Neural crest cell (in vitro differentiated cells): ENCODE measurements at places on chromosomes 6 and 20.

DNA sequence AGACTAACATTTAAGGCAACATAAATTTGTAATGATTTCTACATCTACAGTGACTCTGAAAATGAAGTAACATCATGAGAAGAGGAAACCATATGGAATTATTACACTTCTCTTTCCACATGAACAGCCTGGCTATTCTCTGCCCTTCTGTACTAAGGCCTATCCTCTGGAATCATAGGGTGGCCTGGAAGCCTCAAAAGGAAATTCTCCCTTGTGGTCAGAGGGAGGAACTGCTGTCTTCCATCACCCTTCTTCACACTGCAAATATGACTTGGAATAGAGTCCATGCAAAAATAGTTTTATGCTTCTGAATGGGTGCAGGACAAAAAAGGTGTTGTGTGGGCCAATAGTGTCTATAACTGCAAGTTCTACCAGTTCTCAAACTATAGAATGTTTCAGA lies 44.6 kb upstream of the SH3BGRL2 start:
- DNase-seq = no peak

DNA sequence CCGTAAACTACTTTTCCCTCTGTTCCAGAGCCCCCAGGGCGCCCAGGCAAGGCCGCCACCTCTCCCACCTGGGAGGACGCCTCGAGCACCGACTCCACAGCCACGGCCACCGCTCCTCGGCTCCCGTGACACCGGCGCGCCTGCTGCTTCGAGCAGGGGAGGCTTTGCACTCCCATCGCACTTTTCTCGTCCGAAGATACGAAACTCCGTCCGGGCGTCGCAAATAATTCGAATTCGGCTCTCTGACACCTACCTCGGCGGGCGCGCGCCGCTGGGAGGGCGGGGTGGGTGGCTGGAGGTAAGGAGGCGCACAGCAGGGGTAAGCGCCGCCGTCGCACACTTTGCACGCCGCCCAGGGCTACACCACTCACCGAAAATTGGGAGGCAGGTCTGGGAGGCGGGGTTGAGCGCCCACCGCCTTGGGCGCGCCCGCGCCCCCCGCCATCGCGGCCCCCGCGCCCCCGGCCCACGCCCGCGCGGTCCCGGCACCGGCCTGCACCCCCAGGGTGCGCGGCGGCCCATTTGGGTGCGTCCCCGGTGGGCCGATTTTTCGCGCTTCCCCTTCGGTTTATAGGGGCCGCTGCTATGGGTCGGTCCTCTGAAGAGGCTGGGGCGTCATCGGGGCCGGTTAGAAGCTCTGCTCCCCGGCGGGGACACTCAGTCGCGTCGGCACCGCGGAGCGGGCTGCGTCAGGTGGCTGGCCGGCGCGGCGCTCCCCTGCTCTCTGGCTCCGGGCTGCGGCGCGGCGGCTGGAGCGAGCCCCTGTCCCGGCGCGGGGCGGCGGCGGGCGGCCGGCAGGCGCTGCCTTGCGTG lies 36.2 kb downstream of the GNAS start:
- DNase-seq = peak; percentile 78

DNA sequence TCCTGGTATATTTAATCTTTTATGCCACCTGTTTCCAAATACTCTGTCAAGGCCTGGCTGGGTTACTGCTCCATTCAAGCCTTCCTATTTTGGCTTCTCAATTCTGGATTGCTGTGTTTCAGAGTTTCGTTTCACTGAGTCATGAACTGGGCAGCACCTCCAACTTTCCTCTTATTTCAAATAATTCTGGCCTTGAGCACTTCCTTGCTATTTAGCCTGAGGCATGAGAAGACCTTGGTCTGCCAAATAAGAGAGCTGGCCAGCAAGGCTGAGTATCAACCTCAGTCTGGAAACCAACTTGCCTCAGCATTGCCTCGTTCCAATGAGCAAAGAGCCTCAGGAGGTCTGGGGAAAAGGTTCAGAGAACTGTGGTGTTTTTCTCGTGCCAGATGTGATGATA lies 66.6 kb downstream of the TNFAIP3 start:
- DNase-seq = no peak

DNA sequence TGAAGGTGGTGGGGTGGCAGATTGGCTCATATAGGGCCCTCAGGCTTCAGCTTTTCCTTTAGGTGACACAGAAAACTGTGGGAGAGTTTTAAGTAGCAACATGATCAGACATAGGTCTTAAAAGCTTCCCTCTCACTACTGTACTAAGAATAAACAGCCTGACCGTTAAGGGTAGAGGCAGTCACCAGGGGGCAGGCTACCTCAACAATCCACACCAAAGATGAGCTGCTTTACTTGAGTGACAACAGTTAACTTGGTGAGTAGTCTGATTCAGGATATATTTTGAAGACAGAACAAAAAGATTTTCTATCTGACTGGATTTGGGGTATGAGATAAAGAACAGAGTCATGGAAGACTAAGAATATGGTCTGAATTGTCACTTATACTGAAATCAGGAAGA lies 193.1 kb upstream of the SHLD1 start:
- peak; percentile 35 for DNase-seq

GRCh38 chr6:136404627-136405419 lies 115.2 kb upstream of the BCLAF1 start:
- no peak for DNase-seq

DNA sequence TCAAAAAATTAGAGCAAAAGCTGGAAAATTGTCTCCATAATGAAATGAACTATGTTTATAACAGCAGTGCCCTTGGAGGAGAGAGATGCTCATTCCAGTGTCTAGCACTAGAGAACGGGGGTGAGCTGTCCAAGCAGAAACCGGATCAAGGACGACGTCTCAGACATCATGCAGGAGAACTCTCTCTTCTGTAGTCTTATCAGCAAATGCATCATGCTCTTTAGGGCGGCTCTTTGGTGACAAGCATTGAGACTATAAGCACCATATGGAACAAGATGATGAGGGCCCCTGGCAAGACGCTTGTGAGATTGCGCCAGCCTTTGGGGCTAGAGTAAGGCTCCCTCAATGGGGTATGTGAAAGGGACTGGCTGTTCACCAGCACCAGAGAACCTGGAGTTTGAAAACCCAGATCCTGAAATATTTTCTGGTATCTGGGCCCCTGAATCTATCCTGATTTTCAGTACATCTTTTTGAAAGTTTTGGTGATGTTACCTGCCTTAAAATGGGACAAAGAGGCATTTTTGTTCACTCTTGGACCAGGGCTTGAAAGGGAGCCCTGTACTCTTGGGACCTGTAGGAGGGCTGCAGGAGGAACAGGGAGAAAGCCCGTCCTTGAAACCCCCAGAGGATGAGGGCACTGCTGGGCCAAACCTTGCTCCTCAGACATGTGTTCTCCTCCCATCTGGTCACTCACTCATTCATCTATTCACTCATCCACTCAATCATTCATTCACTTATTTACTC lies 127.6 kb downstream of the TTLL2 start:
- no peak for DNase-seq

- no peak for DNase-seq
Observed at GRCh38 chr6:35013701-35014100, 124.6 kb downstream of the ANKS1A start.

- no peak for DNase-seq
Observed at GRCh38 chr6:106495014-106495413, 134.3 kb downstream of the RTN4IP1 start.

GRCh38 chr6:30979141-30979540 lies 4.4 kb upstream of the MUC21 start:
- DNase-seq = no peak

DNA sequence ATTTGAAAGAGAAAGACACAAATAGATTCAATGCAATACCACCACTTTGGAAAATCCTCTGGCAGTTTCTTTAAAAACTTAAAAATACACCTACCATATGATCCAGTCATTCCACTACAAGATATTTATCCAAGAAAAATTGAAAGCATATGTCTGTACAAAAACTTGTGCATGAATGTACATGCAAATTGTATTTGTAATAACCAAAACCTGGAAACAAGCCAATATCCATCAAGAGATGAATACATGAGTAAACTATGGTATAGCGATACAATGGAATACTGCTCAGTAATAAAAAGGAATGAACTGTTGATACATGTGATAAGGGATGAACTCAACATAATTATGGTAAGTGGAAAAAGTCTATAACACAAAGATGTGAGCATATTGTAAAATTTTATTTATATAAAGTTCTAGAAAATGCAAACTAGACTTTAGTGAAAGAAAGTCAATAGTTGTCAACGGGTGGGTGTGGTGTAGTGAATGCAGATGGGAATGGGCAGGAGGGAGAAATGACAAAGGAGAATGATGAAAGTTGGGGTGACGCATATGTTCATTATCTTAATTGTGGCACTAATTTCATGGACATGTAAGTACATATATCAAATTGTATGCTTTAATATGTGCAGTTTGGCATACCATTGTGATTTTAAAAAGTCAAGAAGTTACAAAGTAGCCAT lies 347.5 kb downstream of the SAMD5 start:
- DNase-seq = no peak

GRCh38 chr6:92363111-92363510 lies 1056.2 kb downstream of the EPHA7 start:
- DNase-seq = no peak

DNA sequence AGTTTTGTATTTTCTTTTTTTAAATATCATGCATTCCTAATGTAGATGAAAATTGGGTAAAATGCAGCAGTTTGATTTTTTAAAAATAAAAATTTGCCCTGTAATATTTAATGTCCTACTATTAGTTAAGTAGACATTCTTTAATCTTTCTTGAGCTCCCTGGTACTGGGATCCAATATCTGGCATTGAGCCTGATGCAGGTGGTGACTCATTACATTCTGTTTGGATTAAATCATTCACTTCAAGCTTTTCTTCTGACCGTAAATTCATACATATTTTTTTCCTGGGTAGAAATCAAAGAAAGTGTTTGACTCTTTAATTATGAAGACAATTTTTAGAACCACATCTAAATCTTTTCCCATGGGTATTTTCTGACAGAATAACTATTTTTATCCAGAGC lies 768.8 kb upstream of the SLC35B3 start:
- no peak for DNase-seq

- no peak for DNase-seq
Observed at GRCh38 chr6:128410584-128410983, 109.8 kb downstream of the PTPRK start.

DNA sequence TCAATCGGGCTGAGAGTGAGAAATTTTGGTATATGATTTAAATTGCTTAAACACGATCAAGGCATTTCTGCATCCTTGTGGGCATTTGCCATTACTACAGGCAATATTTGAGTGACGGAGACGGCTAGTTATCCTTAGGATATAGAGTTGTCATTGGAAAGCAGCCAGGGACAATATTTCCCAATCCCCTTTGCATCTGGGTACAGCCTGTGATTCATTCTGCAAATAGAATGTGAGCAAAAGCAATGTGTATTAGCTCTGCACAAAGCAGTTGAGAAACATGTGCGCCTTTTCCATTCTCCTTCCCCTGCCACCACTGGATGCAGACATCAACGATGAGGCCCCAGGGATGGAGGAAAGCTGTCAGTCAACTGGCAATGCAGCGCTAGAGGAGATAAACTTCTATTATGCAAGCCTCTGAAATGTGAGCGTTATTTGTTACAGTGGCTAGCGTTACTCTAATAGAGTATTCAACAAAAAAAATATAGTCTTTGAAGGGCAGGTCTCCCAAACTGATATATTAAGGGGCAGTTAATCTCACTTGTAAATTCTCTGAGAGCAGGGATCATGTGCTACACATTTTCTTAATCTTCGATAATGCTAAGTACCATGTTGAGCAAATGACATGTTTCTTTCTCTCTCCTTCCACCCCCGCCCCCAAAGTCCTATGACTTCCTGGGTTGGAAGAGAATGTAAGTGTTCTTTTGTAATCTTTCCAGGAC lies 37.1 kb upstream of the NCOA3 start:
- no peak for DNase-seq

DNA sequence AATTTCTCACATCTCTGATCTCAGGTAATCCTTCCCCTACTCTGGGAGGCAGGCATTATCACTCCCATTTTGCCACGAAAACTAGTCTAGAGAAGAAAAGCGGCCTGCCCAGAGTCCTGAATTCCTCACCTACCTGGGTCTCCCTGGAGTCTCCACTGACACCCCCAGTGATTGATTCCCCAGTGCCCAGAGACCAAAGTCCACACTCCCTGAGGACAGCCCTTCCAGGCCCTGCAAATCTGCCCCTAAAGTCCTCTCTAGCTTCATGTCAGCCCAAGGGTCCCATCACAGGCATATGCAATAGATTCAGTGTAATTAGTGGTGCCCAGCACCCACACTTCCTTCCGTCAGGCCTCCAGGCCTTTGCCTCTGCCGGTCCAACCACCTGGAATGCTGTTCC lies 47.2 kb downstream of the MAFB start:
- DNase-seq = no peak

DNA sequence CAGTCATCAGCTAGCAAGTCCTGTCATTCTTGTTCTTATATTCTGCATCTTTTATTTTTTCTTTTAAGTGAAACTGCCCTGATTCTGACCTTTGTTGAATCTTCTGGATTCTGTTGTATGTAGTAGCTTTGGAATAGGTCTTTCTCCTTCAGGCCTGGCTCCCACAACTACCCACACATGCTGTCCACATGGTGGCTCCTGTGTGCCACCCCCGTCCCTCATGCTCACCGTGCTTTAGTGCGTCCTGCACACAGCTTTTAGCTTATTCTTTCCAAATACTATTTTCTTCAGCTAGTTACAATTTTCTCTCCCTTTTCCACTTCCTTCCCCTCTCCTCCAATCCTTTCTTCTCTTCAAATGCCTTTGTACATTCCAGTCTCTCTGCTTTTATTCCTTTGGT lies 61.8 kb downstream of the CTNNBL1 start:
- DNase-seq = no peak

- peak; percentile 19 for DNase-seq
Observed at GRCh38 chr6:152636609-152637295, 410 bp downstream of the SYNE1 start.

DNA sequence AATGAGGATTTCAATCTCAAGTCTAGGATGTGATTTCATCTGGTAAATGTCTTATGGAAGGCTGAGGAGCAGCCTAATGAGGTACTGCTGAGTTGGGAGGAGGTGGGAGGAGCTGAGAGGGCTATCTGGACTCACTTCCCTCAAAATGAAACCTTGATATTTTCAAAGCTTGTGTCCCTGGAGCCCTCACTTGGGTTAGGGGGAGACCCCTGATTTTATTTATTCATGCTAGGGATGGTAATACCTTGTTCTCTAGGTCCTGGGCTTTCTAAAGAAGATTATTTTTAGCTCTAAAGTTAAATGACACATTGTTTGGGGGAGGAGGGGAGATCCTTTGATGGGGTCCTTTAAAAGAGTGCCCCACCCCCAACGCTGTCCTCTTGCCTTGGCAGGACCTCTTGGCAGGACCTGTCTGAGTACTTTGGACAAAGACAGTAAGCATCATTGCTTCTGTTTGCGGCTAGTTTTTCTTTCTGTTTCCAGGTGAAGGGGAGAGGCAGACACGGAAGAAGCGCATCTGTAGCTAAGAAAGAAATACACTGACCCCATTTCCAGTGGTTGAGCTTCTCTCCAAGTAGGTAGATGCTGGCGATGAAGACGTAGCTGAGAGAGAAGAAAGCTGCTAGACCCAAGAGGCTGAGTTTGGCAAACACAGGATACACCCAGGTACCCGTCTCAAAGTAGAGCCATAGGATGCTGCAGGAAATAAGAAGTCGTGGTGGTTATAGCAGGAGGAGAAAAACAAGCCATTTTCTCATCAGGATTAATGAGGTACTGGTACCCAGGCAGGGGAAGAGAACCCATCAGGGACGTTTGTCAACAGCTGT lies 55.6 kb downstream of the ADTRP start:
- DNase-seq = no peak

GRCh38 chr6:32742374-32742773 lies 1.2 kb downstream of the HLA-DQA2 start:
- DNase-seq = no peak

GRCh38 chr6:25006565-25007001 lies 70.8 kb upstream of the RIPOR2 start:
- DNase-seq = no peak
